ENCODE measurements at places on chromosomes 12 and 14. TPM values are rescaled to one million over a fixed set of nuclear protein-coding genes. Genes with fewer than 3 reads are reported as not detected.

The NKX2-1 gene
- total RNA-seq = not detected

DNA sequence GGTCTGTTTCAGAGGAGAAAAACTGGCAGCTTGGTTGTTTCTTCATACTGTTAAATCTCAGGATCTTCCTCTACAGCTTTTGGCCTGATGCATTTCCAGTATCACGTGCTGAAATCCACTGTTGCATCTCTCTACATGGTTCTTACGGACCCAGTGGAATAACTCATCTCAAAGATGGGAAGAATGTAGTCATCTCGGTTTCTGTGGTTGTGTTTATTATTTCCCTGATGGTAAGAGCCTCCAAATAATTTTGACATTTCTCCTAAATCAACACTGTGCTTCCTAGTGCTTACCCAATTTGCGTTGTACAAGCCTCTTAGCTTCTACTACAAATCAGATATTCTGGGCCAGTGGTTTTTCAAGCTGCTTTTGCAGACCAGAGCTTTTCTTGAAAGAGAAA lies 812.8 kb downstream of the C12orf50 start:
- DNase-seq = no peak

- no peak for DNase-seq
These were observed 33.6 kb upstream of the MAP3K9 start for GRCh38 chr14:70842851-70843462.

- DNase-seq = no peak
These were observed 31.2 kb downstream of the HVCN1 start for GRCh38 chr12:110657747-110658146.

GRCh38 chr12:41254004-41254914 lies 66.1 kb downstream of the PDZRN4 start:
- no peak for DNase-seq

GRCh38 chr12:120254809-120255208 lies 10.7 kb downstream of the PXN start:
- peak; percentile 79 for DNase-seq

- DNase-seq = no peak
These were observed 333.7 kb downstream of the EGLN3 start for GRCh38 chr14:33617154-33617553.

DNA sequence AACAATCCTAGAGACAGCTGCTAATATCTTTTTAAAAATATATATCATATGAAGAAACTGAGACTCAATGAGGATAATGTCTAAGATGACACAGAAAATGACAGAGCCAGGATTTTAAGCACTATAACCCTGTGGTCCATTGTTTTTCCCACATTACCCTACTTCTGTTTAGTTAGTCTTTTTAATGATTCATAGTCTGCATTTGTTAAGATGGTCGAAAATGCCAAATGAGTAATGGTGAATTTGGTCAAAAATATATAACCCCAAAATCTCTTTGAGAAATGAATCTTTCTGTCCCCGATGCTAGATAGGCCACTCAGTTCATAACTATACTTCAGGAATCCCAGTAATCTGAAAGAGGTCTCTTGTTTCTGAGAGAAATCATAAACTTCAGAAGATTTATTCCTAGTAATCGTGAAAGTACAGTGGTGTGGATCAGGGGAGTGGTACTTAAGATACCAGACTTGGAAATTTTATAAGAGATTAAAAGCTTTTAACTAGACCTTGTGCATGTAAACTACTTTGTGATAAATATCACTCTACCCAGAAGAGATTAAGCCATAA lies 10.8 kb downstream of the RTRAF start:
- DNase-seq = no peak

- peak; percentile 27 for DNase-seq
These were observed 7.1 kb upstream of the OAS2 start for GRCh38 chr12:112971248-112971647.

DNA sequence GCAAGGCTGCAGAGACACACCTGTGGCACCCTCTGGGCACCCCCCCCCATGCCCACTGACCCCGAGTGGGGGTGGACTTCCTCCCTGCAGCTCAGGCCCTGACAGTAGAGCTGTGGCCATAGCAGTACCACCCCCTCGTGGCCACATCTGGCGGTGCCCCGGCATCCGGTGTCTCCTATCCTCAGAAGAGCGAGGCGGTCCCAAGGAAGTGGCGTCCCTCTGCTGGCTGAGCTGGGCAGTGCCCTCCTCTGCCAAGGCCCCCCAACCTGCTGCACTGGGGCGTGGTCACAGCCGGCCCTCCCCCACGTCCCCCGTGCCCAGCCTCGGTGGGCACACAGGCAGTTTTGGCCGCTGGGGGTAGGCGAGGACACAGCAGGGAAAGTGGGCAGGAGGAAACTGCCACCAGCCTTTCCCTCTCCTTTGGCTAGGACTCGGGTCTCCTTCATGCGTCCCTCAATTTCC lies 6.0 kb upstream of the SLC6A12 start:
- DNase-seq = no peak

All from pulmonary artery endothelial cell (primary cell).